Nucleus accumbens (tissue), 56 donors: ENCODE measurements at places on chromosomes 2 and 18.

GRCh38 chr2:127020536-127020935 is 86.4 kb downstream of the BIN1 start:
- DNase-seq = no peak

DNA sequence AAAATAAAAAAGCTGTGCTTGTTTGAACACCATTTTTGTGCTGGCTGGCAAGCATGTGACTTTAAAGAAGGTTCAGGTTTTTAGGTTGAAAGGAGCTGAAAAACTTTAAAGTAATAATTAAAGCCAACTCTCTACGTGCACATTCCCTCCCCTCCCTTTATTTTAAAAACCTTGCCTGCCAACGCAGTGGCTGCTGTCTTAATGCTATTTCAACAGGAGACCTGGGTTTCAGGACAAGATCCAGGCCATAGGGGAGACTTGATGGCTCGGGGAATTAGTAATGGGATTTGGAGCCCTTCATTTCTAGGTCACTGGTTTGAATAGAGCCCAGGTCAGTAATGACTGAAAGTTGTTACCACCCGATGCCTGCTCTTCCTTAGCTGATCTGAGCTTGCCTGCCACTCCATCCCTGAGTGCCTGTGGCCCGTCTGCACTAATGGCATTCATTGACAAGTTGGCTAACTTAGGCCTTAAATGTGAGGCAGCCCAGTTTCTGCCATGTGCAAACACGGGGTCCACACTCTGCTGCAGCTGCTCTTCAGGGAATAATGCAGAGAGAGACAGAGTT is 1233.2 kb upstream of the ZEB2 start:
- DNase-seq = no peak

GRCh38 chr2:129747500-129748125 is 231.9 kb upstream of the RAB6C start:
- no peak for DNase-seq

DNA sequence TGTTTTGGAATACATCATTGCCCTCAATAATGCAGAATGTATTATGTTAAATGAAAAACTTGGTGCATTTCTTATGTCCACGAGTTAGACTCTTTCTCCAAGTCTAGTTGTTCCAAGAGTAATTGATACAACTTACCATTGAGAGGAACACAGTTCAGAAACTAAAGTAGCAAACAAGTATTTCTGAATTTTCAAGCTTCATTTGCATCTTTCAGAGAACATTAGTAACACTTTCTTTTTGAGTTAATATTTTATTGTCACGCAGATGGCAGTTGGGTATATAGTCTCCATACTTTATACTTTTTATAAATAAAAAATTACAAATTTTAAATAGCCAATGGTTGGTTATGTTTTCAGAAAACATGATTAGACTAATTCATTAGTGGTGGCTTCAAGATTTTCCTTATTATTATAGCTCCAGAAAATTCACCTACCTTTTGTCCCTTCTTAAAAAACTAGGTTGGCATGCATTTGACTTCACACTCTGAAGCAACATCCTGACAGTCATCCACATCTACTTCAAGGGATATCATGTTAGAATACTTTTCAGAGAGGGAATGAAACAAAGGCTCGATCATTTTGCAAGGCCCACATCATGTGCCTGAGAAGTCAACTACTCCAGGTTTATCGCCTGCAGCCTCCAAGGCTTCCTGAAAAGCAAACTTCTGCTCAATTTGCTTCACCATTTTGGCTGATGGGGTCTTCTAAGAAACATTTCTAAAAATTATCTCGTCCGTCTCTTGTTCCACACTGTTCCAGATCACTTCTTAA is 29.9 kb downstream of the LYPD6B start:
- no peak for DNase-seq

- no peak for DNase-seq
Measured at GRCh38 chr2:119647440-119648169, 31.4 kb upstream of the TMEM177 start.

- no peak for DNase-seq
Measured at GRCh38 chr2:195768431-195768830, 111.4 kb downstream of the SLC39A10 start.

- no peak for DNase-seq
Measured at GRCh38 chr2:222656526-222657446, 894 bp upstream of the FARSB start.

GRCh38 chr2:51534166-51534565 is 502.2 kb upstream of the NRXN1 start:
- no peak for DNase-seq

GRCh38 chr18:7927119-7927518 is 360.0 kb downstream of the PTPRM start:
- no peak for DNase-seq

DNA sequence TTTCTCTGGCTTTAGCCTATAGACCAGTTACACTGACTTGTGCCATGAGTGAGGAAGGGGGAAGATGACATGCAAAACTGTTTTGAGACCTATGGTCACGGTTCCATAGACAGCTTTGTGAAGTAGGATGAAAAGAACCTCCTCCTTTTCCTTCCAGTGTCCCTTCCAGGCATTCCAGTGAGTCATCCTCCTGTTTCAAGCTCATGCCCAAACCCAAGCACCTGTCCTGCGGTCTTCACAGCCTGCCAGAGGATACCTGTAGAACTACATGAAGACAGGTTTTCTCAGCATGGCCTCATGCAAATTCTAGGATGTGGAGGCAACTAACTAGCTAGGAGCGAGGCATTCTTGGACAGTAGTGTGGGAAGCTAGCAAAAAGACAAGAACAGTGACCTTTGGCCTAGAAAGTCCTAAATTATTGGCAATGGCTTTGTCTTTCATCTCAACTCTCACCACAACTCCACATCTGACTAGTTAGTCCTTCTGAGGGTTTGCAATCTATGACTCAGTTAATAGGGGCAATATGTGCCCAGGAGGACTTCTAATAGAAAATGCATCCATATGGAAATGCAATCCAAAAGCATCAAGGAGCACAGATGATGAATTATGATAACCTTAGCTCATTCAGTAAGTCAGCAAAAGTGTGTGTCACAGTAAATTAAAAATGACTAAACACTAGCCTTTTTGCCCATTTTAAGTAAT is 154.7 kb downstream of the RBM43 start:
- DNase-seq = no peak

DNA sequence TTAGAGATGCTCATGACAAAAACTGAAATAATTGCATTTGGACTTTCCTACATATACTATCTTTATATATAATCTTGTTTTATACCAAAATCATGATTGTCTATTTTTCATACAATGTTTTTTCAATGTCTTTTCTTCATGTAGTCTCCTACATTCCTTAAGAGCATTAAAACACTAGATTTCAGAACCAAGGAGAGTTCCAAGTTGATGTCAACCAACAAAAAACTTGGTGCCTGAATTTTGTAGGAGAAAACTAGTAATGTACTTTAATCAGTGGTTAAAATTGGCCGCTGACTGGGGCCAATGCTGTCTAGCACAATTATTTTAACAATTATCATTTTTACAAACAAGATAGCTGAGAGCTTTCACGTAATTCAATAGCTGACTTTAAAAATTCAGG is 678.8 kb downstream of the DCC start:
- DNase-seq = no peak

- DNase-seq = no peak
Measured at GRCh38 chr2:120774557-120775160, 39.0 kb downstream of the GLI2 start.

- no peak for DNase-seq
Measured at GRCh38 chr2:65390134-65390533, 42.3 kb downstream of the SPRED2 start.

DNA sequence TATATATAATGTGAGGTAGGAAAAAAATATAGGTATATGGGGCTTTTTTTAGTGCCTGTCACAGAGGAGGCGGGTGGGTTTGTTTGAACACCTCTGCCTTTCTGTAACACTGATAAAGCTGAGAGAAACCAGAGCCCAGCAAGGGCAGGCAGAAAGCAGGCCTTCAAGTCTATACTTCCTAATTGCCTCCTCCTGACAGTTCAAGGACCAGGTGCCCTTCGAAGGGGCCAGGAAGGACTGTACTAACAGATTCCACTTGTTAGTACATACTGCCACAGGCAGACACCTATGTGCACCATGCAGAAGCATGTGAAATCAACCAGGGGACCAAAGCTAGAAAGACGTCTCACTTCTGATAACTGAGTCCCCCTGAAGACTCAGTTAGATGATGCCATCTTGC is 13.8 kb downstream of the SLC1A4 start:
- no peak for DNase-seq

GRCh38 chr2:61151436-61151835 is 10.6 kb upstream of the C2orf74 start:
- DNase-seq = no peak

DNA sequence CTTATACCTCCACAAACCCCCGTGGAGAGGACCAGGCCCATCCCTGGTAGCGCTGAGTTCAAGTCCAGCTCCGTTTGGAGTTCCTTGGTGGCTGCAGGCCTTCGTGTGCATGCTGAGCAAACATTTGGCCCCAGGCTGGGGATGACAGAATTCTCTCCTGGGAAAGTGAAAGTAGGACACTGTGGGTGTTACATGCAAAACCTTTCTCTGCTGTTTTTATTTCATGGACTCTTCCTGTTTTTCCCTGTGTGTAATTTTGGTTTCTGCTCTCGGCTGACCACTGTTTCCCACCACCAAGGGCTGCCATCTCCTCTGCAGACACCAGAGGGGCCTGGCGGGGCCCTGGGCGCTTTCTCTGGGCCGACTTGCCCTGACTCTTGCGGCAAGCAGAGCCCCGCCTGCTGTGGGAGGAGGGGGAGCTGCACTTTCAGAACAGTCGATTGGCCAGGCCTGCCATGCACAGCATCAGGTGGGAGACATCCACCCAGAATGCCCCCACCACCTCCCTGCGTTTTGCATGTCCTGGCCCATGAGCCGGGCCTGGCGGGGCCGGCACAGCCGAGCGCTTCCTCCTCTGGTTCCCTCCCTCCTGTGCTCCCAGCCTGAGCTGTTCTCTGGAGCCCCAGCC is 102.4 kb downstream of the CABLES1 start:
- peak; percentile 32 for DNase-seq

GRCh38 chr2:240519396-240520129 is 38.2 kb downstream of the ANKMY1 start:
- no peak for DNase-seq

- peak; percentile 42 for DNase-seq
Measured at GRCh38 chr2:104871972-104872865, 18.3 kb downstream of the POU3F3 start.

GRCh38 chr2:98734823-98735260 is 3.9 kb upstream of the MGAT4A start:
- DNase-seq = no peak

GRCh38 chr2:47126783-47127182 is 28.3 kb downstream of the STPG4 start:
- DNase-seq = no peak

- DNase-seq = no peak
Measured at GRCh38 chr2:159879051-159879604, 81.1 kb upstream of the CD302 start.

DNA sequence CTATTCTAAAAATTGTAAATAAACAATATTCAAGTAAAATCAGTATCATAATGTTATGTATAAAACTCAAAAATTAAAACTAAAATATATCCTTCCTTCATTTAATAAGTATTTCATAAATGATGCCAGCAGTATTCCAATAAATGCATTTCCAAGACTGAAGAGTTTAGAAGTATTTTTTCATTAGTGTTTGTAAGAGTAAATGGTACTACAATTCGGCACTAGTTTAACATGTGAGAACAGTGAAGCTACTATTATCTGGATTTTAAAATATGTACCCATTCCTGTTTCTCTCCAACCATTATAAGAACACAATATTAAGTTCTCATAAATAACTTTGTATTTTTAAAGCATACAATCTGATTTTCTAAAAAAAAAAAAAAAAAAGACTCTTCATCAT is 3.3 kb downstream of the BAZ2B start:
- DNase-seq = no peak

DNA sequence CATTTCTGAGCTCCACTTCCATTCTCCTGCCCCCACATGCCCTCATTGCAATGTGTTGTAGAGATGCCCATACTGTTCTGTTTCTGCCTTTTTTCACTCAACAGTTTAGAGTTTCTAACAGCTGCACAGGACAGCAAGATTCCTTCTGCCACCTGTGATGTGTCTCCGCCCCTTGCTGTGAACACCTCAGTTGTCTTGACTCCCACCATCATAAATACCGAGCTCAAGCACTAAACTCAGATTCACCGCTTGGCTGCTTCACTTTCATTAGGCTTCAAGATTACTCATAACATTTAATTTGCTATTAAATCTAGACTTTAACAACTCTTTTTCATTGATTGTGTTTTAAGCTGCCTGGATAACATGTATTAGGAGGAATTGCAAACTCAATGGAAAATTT is 141.0 kb downstream of the MAP2 start:
- DNase-seq = no peak

- DNase-seq = no peak
Measured at GRCh38 chr2:62657783-62658182, 47.7 kb upstream of the EHBP1 start.

DNA sequence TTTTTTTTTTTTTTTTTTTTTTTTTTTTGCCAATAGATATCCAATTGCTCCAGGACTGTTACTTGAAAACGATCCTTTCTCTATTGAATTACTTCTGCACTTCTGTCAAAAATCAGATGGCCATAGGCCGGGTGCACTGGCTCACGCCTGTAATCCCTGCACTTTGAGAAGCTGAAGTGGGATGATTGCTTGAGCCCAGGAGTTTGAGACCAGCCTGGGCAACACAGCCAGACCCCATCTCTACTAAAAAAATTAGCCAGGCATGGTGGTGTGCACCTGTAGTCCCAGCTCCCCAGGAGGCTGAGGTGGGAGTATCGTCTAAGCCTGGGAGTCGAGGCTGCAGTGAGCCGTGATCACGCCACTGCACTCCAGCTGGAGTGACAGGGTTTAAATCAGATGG is 4.3 kb upstream of the CHCHD5 start:
- DNase-seq = no peak

DNA sequence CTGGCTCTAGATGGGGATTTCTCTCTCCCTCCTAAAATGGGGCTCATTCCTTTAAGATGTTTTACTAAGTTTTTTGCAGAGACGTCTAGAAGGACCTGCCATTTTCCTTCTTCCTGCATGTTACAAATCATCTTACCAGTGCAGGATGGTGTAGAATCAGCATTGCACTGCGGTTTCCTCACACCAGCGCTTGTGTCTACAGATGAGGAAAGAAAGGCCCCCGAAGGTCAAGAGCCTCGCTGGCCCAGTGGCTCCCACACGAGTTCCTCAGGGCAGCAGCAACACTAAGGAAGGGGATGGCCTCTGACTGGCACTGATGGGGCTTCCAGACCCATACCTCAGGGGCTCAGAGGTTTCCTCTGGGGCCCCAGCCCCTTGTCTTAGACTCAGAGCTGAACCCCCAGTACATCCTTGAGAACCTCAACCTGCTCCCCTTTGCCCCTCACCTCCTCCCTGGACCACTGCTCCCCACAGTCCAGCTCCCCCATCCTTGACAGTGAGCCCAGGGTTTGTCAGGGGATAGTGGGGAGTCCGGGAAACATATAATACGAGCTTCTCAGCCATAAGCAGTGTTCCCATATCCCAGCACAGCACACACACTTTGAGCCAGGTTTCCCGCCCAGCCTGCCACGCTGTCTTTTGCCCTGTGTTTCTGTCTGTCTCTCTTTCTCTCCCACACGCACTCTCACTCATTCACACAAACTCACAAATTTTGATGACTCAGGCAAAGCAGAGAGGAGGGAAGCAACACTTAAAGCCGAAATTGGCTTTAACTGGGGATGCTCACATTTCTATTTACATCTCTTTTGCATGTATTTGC is 29.4 kb downstream of the ZFP36L2 start:
- no peak for DNase-seq

GRCh38 chr2:126187668-126188067 is 468.3 kb upstream of the GYPC start:
- DNase-seq = no peak

- DNase-seq = no peak
Measured at GRCh38 chr2:56132138-56132537, 51.7 kb upstream of the CCDC85A start.

- DNase-seq = peak; percentile 5
Measured at GRCh38 chr2:102005989-102006885, 14.5 kb downstream of the IL1R2 start.
